ENCODE measurements at places on chromosomes 11 and 22. TPM values are rescaled to one million over a fixed set of nuclear protein-coding genes. Genes with fewer than 3 reads are reported as not detected.

The TRMT112 gene
- 99.9 TPM for total RNA-seq

The ACRV1 gene
- not detected for total RNA-seq

The SMTNL1 gene
- not detected for total RNA-seq

The SYNGR1 gene
- 5.5 TPM for total RNA-seq

The RASGRP2 gene
- total RNA-seq: 5.3 TPM

The DSCAML1 gene
- 2.9 TPM for total RNA-seq

The SULT4A1 gene
- total RNA-seq: not detected

The LRRN4CL gene
- total RNA-seq: 20.0 TPM

The C11orf86 gene
- total RNA-seq: not detected

The PTPN5 gene
- not detected for total RNA-seq

The DLG2 gene
- 4.3 TPM for total RNA-seq

The RAB38 gene
- 4.6 TPM for total RNA-seq

The PKDREJ gene
- not detected for total RNA-seq

The CLMP gene
- total RNA-seq: 43.2 TPM

The GAL3ST1 gene
- 24.8 TPM for total RNA-seq

The C1QTNF6 gene
- not detected for total RNA-seq

The PLAAT3 gene
- total RNA-seq: 21.0 TPM

The PPM1F gene
- 20.9 TPM for total RNA-seq

The EFCAB6 gene
- 4.8 TPM for total RNA-seq

The BRMS1 gene
- 31.2 TPM for total RNA-seq

The FGF3 gene
- not detected for total RNA-seq

The MMP27 gene
- not detected for total RNA-seq

The OR5W2 gene
- total RNA-seq: not detected

The GRM5 gene
- not detected for total RNA-seq

The RELT gene
- total RNA-seq: 2.2 TPM

The ETS1 gene
- total RNA-seq: 62.7 TPM

The OR51V1 gene
- total RNA-seq: not detected

The GPR83 gene
- not detected for total RNA-seq

The FAM83F gene
- 13.6 TPM for total RNA-seq

The HPX gene
- total RNA-seq: not detected

The PLCB3 gene
- 27.4 TPM for total RNA-seq

The ST14 gene
- total RNA-seq: 104 TPM

The LAYN gene
- total RNA-seq: 0.87 TPM

The ARL14EP gene
- total RNA-seq: 1.2 TPM

The TPCN2 gene
- total RNA-seq: 6.4 TPM

The SCGB1A1 gene
- total RNA-seq: not detected

The SAA4 gene
- total RNA-seq: not detected

The TRIM48 gene
- not detected for total RNA-seq

The GNAZ gene
- total RNA-seq: 17.9 TPM

The LGR4 gene
- total RNA-seq: 33.5 TPM

The FAM111B gene
- 9.2 TPM for total RNA-seq

The DBX1 gene
- not detected for total RNA-seq

The DNAJB7 gene
- total RNA-seq: not detected

All from stomach (tissue), 19 donors.